CD14-positive monocyte (primary cell): ENCODE measurements at places on chromosomes 6 and 20. TPM values are rescaled to one million over a fixed set of nuclear protein-coding genes. Genes with fewer than 3 reads are reported as not detected.
A peak's percentile ranks its signal among the peaks of the same experiment; 100 is the strongest.

C6orf141 gene
- not detected for polyA plus RNA-seq

SLC17A5 gene
- polyA plus RNA-seq = 9.4 TPM

EPB41L1 gene
- not detected for polyA plus RNA-seq

EFCAB8 gene
- not detected for polyA plus RNA-seq

RNF39 gene
- 0.04 and 0.05 TPM in 2 replicates for polyA plus RNA-seq

GRCh38 chr20:373171-373890 is 7.2 kb upstream of the TRIB3 start:
- no peaks in the 10 kb centered on the region for H3K36me3 ChIP-seq
- peak overlapping the region; percentile 76 for H3K27ac ChIP-seq
- no peaks in the 10 kb centered on the region for H3K27me3 ChIP-seq
- H3K4me1 ChIP-seq = peaks cover 31% of the 10 kb centered on the region
- H3K4me3 ChIP-seq = no peak overlapping the region

DNA sequence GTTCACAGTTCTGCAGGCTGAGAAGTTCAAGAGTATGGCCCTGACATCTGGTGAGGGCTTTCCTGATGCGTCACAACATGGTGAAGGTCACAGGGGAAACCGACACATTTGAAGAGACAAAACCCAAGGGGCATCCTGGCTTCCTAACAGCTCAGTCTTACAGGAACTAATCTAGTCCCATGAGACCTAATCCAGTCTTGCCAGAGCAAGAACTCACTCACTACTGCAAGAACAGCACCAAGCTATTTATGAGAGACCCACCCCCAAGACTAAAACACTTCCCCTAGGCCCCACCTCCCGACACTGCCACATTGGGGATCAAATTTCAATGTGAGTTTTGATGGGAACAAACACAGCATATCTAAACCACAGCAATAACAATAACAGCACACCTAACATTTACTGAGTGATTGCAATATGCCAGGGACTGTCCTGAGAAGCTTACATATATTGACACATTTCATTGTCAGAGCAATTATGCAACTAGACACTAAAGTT is 46.6 kb downstream of the TPBG start:
- H3K4me1 ChIP-seq = no peaks in the 10 kb centered on the region
- no peak for DNase-seq
- H3K4me3 ChIP-seq = no peak overlapping the region
- no peaks in the 10 kb centered on the region for H3K27me3 ChIP-seq
- H3K36me3 ChIP-seq = no peaks in the 10 kb centered on the region

DNA sequence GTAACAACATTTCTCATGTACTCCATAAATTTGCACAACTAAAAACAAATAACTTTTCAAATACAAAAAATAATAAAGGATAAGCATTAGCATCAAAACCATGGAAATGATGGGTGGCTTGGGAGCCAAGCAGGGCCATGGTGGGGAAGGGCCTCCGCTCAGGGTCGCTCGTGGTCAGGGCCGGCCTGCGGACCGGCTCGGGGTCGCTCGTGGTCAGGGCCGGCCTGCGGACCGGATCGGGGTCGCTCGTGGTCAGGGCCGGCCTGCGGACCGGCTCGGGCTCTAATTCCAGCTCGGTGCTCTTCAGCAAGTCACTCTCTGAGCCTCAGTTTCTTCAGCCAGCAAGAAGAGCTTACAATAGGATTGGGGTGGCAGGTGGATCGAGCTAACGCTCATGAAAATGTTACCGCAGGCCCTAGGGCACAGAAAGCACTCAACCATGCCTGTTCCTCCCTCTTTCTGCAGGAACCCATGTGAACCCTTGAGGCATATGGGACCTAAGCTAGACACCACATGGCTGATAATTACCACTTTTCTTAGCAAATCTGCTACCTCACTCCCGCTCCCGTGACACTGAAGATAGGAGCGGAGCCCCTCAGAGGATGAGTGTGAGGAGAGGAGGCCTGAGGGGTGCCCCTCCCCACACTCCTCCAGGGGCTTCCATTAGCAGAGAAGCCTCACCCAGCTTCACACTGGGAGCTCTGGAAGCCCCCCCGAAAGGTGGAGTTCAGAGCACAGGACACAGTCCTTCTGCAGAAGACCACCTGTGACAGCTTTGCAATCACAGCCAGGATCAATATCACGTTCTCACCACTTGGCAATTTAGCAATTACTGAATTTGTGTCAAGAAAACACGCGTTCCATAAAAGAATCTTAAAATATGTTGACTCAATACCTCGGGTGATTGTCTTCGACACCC is 103.0 kb downstream of the PSMB1 start:
- no peaks in the 10 kb centered on the region for H3K27me3 ChIP-seq
- no peaks in the 10 kb centered on the region for H3K4me1 ChIP-seq
- DNase-seq = no peak
- H3K27ac ChIP-seq = no peak overlapping the region
- no peak overlapping the region for H3K4me3 ChIP-seq

GRCh38 chr6:168305096-168305749 is 14.4 kb downstream of the DACT2 start:
- no peaks in the 10 kb centered on the region for H3K4me1 ChIP-seq
- H3K27me3 ChIP-seq = no peaks in the 10 kb centered on the region
- no peak for DNase-seq
- H3K4me3 ChIP-seq = no peak overlapping the region
- H3K27ac ChIP-seq = no peak overlapping the region
